ENCODE measurements at places on chromosomes 1 and 21. TPM values are rescaled to one million over a fixed set of nuclear protein-coding genes. Genes with fewer than 3 reads are reported as not detected.

The GPR161 gene
- total RNA-seq: 3.1 TPM

- peak; percentile 80 for DNase-seq
These were observed 12.8 kb downstream of the TRAPPC10 start for GRCh38 chr21:44024887-44025353.

- DNase-seq: no peak
These were observed 594.2 kb downstream of the LMO4 start for GRCh38 chr1:87922885-87923284.

The LORICRIN gene
- total RNA-seq: not detected

The ADGRL2 gene
- total RNA-seq: 37.9 TPM

The CDK11B gene
- 23.6 TPM for total RNA-seq

- DNase-seq: no peak
These were observed 714.1 kb upstream of the ADAMTS5 start for GRCh38 chr21:27681038-27681437.

The FAAH gene
- 4.8 TPM for total RNA-seq

The TBCE gene
- 15.7 TPM for total RNA-seq

GRCh38 chr1:230768903-230769570 lies 21.8 kb downstream of the CAPN9 start:
- DNase-seq: no peak

DNA sequence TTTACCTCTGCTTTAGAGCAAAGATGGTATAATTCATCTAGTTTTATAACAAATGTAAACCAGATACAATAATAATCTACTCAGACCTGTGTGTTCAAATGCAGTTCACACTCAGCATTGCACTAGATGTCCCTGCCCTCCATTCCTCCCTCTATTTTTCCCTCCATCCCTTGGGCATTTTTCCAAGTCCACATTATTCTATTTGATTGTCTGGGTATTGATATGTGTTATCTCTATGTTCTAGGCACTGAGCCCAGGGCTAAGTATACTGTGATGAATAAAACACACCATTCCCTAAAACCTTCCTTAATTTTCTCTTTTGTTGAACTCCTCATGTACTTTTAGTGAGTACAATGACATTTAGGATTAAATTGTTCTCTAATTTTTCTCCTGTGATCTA lies 66.2 kb upstream of the HMCN1 start:
- no peak for DNase-seq

Data from Right ventricle myocardium superior (tissue), 1 donor.